Bone marrow (tissue), 2 donors: ENCODE measurements at places on chromosomes 16 and 17.

- DNase-seq = no peak
These were observed 16.0 kb upstream of the WIPF2 start for GRCh38 chr17:40203131-40203530.

DNA sequence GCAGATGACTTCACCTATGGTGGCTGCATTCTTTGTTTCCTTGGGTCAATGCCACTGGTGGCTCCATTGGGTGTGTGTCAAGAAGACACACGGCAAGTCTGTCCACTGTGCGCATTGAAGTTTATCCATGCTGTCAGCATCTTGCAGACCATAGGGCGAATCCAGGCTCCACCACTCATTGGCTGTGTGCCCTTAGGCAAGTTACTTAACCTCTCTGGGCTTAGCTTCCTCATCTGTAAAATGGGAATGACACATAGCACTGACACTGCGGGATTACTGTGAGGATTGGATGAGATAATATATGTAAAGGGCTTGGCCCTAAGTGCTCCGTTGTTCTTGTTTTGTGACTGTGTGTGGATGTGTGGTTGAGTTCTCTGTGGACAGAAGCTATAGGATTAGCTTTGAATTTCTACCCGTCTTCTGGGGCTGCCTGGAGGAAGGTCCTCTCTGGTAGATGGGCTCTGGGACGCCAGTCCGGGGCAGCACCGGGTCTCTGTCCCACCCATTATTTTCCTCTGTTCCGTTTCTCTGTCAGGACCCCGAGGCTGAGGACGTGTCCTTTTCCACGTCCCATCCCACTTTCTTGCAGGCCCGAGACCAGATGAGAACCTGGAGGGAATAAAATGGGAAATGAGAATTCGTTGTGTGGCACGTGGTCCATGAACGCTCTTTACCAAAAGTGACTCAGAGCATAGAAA, 178.4 kb downstream of the IRF8 start:
- no peak for DNase-seq

- no peak for DNase-seq
These were observed 108.1 kb downstream of the SHISA6 start for GRCh38 chr17:11349106-11349505.

DNA sequence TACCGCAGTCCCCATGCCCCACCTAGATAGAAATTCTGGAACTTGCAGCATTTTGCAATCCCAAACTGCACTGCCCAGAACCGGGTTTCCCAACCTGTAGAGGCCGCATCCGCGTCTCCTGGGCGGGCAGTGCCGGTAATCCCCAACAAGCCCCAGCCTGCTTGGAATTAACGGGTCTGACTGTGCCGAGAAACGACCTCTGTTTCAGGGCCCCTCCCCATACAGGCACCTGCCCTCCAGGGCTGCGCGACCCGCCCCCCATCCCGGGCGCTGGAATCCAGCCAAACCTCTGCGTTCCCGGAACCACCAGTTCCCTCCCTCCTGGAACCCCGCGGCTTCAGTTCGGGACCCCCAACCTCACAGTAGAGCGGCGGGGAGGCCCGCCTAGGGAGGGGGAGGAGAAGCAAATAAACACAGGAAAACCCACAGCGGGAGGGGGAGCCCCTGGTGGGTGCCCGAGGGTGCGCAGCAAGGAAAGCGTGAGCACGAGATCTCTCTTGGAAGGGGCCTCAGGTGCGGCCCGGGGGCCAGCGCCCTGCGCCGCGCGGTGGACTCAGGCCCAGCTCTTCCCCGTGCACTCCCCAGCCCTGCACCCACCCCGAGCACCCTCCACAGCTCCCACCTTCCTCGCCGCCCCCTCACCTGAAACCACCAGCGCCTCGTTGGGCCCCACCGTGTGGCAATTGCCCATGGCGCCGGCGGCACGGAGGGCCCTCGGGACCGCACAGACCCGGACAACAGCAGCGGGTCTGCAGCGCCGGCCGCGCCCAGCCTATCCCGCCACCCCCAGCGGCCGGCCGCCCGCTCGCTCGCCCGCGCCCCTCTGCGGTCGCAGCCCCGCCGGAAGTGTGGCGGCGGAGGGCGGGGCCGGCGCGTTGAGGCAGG, at the start of gene FLOT2:
FLOT2 (minus strand) TSS at position 850 of the 885 bp plus-strand sequence; CDS start at position 691, 159 bp downstream.
- DNase-seq = peak; percentile 21

- DNase-seq = no peak
These were observed 16.4 kb upstream of the SMG8 start for GRCh38 chr17:59193336-59193862.

- no peak for DNase-seq
These were observed 460.9 kb downstream of the SLC39A11 start for GRCh38 chr17:72631568-72631948.

GRCh38 chr17:823501-823902, 41.3 kb downstream of the MRM3 start:
- no peak for DNase-seq

- no peak for DNase-seq
These were observed 47.5 kb downstream of the USP22 start for GRCh38 chr17:20995164-20995872.

GRCh38 chr17:13476720-13477119, 125.0 kb downstream of the HS3ST3A1 start:
- no peak for DNase-seq

- DNase-seq = peak; percentile 23
These were observed 45.6 kb upstream of the HOXB9 start for GRCh38 chr17:48671697-48672171.

- peak; percentile 86 for DNase-seq
These were observed 12.0 kb upstream of the RNF157 start for GRCh38 chr17:76252040-76252954.

DNA sequence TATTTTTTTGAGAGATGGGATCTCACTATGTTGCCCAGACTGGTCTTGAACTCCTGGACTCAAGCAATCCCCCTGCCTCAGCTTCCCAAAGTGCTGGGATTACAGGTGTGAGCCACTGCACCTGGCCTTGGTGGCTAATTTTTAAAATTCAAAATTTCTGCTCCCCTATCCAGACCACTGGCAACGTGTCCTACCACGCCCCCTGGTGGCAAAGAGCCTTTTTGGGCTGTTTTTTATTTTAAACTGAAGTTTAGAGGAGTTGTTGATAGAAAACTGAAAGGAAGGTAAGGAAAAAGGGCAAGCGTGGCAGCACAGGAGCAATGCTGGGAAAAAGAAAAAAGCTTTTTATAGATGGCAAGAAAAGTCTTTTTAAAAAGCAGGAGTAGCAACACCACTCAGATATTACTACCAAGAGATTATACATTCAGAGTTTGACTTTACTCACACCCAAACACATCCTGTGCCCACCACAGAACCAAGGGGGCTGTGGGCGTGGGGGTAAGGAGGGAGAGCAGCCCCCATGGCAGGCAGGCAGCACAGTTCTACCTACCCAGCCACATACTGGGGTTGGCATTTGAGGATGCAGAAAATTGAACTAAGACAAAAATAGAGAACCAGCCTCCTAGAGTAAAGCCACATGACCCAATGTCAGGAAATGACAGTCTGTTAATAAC, 4.2 kb upstream of the MXRA7 start:
- DNase-seq = peak; percentile 22

GRCh38 chr16:18800775-18801144, 589 bp downstream of the ARL6IP1 start:
- no peak for DNase-seq

DNA sequence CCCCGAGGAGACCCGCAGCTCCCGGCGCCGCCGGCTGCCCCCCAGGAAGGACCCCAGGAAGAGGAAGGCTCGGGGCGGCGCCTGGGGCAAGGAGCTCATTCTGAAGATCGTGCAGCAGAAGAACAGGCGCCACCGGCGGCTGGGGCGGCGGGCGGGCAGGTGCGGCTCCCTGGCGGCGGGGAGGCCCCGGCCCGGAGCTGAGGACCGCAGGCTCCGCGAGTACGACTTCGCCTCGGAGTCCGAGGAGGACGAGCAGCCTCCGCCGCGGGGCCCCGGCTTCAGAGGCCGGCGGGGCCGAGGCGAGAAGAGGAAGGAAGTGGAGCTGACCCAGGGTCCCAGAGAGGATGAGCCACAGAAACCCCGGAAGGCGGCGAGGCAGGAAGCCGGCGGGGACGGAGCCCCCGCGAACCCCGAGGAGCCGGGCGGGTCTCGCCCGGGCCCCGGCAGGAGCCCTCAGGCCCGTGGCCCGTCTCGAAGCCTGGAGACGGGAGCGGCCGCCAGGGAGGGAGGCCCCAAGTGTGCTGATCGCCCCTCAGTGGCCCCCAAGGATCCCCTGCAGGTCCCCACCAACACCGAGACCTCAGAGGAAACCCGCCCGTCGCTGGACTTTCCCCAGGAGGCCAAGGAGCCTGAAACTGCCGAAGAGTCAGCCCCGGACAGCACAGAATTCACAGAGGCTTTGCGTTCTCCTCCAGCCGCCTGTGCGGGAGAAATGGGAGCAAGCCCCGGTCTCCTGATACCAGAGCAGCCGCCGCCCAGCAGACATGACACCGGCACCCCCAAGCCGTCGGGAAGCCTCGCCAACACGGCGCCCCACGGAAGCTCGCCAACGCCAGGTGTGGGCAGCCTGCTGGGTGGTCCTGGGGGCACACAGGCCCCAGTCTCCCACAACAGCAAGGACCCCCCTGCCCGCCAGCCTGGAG, 22.3 kb upstream of the ZFPM1 start:
- peak; percentile 18 for DNase-seq

GRCh38 chr16:50581845-50582244, 33.6 kb downstream of the NKD1 start:
- no peak for DNase-seq

GRCh38 chr17:57869617-57870282, 19.9 kb upstream of the MRPS23 start:
- DNase-seq = no peak

DNA sequence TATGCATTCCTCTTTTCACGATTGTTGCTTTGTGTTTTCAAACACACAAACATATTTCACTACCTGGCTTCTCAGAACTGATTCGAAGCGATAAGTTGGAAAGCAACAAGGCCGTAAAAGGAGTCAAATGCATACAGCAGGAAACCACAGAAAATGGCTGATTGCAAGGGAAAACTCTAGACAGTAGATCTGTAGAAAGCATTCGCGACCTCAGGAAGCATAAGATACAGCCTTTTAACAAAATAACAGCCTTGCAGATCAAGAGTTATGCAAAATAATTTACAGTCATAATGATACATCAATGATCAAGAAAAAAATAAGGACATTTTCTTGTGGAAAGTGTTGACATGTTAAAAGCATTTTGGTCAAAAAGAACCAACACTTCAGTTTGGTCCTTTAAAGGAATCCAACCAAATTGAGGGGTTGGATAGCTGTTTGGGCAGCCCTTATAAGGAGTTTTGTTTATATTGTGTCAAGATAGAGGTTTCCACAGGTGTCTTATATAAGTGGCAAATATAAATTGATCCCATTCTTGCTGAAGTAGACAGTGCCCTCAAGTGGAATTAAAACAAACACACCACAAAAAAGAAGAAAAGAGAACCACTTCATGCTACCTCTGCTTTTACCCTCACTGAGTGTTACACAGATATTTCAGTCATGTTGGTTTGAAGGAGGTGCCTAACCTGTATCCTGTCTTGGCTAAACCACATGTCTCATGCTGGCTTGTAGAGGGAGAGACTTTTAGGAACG, 5.5 kb downstream of the CYLD start:
- no peak for DNase-seq

- no peak for DNase-seq
These were observed 17.9 kb upstream of the B4GALNT2 start for GRCh38 chr17:49114703-49115102.

GRCh38 chr16:81431554-81432353, 12.9 kb upstream of the CMIP start:
- peak; percentile 25 for DNase-seq

- no peak for DNase-seq
These were observed 149.9 kb downstream of the NPIPB5 start for GRCh38 chr16:22660441-22661160.

DNA sequence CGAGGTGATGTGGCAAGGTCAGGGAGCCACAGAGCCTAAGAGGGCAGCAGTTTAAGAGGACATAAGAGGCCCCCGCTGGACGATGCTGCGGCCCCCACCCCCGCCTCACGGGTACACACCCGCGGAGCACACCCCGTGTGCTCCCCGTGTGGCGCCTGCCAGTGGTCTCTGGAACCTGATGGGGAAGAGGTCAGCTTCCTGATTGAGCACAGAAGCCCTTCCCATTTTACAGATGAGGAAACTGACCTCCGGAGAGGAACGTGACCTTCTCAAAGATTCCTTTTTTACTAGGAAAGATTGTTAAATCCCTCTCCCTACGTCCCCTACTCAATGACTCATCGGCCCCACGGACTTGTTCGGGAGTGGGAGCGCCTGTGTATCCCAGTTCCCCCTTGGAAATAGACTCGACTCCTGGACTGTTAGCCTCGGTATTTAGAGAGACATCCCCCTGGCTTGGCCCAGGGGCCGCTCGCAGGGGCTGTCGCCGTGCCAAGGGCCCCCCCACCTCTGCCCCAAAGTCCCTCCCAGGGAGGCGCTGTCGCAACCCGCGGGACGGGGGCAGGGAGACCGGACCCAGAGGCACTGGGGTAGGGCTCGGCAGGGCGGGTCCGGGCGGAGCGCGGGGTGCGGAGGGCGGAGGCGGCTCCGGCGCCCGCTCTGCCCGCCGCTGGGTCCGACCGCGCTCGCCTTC, at the start of gene ABCC3:
ABCC3 (plus strand) TSS at position 658 of the 691 bp plus-strand sequence. CDS start 56 bp downstream, outside the sequence.
- no peak for DNase-seq

GRCh38 chr17:79097226-79098055, 22.8 kb downstream of the ENGASE start:
- DNase-seq = no peak

GRCh38 chr16:69386596-69386995, 789 bp upstream of the TERF2 start:
- DNase-seq = no peak

DNA sequence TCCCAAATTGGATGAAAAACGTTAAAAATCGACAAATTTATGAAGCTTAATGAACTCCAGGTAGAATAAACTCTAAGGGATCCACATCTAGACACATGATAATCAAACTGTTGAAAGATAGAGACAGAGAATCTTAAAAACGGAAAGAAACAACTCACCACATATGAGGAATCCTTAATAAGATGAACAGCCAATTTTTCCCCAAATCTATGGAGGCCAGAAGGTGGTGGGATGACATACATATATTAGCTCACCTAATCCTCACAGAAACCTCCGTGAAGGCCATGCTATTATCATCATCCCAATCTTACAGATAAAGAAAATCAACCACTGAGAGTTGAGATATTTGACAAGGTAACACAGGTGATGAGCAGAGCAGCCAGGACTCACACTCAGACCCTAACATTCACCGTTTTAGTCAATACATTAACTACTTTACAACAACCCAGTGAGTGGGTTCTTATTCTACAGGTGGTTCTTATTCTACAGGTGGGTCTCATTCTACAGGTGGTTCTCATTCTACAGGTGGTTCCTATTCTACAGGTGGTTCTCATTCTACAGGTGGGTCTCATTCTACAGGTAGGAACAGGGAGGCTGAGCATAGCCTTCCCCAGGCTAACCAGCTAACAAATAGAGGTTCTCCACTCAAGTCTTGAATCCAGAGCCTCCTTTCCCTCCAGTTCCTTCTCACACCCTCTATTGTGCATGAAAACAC, 4.8 kb downstream of the CACNG1 start:
- DNase-seq = no peak

- DNase-seq = no peak
These were observed 115.1 kb downstream of the SOCS1 start for GRCh38 chr16:11140867-11141266.

DNA sequence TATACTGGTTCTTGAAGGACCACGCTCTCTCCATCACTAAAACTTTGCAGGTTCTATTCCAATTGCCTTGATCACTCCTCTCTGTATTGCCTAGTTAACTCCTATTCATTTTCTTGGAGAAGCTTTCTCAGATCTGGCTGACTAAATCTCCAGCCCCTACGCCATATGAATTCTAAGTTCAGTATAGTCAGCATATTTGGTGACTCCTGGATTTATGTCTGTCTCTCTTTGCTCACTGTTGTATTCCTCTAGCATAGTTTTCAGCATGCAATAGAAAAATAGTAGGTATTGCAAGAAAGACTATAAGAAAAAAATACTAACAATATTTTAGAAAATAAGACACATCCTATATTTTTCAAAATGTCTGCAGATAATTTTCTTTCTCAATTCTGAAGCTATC, 579.7 kb downstream of the CDH11 start:
- DNase-seq = no peak
